NCI-H69 (cell line): ENCODE measurements at places on chromosomes 4 and X.
A peak's percentile ranks its signal among the peaks of the same experiment; 100 is the strongest.

DNA sequence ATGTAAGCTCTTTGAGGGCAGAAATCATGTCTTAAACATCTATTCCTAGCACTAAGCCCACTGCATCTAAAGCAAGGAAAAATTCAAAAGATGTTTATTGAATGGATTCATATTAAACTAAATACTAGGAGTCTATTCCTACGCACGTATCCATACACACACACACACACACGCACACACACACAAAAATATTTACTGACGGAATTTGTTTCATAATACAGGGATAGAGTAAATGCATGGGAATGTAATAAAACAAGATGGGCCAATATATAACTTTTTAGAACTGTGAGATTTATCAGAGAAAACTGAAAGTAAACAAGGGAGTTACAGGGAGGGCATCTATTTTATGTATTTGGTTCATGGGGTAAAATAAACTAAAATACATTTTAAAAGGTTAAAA is 57.6 kb downstream of the WDFY3 start:
- DNase-seq, result no peak

- peak; percentile 68 for DNase-seq
Measured at GRCh38 chrX:119236623-119237561, 807 bp downstream of the PGRMC1 start.

- DNase-seq, result peak; percentile 47
Measured at GRCh38 chr4:127732623-127733328, 2.6 kb downstream of the SLC25A31 start.

GRCh38 chr4:106953036-106953705 is 82.9 kb downstream of the DKK2 start:
- peak; percentile 8 for DNase-seq

DNA sequence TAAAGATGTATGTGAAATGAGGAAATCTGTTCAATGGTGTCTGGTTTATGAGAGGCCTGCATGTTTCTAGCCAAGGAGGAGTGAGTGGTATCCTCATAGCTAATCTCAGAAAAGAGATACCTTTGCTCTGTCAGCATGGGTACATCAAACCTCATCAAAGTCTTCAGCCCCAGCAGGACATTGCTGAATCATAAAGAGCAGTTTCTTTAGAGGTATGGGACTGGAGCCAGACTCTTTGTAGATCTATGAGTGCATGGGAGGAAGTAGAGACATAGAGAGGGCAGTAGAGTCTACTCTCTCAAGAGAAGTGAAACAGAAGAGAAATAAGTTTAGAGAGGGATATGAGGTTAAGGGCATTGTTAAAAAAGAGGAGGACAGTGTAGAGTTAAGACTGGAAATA is 1950.9 kb downstream of the ARAP2 start:
- peak; percentile 38 for DNase-seq

DNA sequence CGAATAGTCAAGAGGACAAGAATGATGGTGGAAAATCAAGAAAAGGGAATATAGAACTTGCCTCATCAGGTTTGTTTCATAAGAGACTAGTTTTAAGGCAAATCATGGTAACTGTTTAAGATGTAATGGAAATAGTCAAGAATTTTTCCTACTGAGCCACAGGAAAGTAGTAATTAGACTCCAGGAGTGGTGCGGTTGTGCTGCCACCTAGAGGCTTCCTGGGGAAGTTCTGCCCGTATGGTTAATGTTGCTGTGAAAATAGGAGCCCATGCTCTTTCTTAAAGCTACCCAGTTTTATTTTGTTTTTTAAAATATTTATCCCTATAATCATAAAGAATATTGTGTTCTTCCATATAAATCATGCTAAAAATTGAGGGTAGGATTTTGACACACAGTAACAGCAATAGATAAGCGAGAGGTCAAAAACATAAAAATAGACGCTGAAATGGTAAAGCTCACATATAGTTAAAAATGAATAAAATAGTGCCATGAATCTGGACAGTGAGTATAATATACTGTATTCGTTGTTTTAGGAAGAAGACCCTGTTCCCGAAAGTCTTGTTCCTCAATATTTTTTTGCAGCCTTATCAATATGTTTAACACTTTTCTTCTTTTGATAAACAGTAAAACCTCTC is 87.0 kb downstream of the PHOX2B start:
- DNase-seq, result peak; percentile 21

DNA sequence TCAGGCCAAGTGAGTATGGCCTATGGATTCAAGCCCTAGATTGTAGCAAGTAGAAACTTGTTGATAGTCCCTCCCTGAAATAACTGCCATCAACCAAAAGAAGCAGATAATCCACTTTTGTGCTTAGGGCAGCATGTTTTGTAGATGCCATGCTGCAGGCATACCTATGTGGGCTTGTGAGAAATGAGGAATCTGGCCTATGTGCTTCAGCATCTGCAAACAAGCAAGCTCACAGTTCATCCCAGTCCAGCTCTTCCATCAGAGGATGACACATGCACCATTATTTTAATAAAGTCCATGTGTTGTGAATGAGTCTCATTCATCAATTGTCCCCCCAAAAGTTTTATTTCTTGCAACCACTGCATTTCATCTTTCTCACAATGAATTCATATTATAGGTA is 421.9 kb upstream of the DIPK2B start:
- no peak for DNase-seq

DNA sequence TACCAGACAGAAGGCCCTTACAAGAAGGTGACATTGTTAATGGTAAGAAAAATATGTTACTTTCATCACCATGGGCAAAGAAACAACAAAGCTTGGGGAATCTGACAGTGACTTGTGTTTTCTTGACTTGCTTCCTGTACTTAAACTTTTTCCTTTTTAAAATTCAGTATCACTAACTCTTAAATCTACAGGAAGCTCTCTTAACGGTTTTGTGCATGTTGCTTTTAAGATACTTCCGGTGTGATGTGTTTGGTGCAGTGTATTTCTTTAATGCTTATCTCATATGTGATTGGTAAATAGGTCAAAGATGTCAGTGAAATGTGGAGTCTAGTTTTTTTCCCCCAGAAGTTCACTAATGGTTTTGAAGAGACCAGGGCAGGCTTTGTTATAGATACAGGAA is 45.2 kb downstream of the ADH5 start:
- DNase-seq, result no peak

DNA sequence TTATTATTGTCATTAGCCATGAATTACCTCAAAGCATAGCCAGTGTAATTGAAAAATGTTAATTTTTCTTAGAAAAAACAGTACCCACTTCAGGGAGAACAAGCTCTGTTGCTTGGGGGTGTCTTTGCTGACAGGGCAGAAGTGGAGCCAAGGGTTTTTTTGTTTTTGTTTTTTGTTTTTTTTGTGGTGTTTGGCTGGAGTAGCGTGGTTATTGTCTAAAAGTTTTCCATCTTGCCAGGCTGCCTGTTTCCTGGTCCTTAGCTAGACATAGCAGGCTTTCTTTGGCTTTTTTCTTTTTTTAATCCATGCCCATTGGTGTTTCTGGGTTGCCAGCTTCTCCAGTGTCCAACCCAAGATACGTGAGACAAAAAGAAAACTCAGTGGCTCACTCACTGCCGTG is 61.5 kb downstream of the CASP3 start:
- DNase-seq, result no peak

GRCh38 chr4:6694177-6694901 is 661 bp downstream of the S100P start:
- DNase-seq, result peak; percentile 16

DNA sequence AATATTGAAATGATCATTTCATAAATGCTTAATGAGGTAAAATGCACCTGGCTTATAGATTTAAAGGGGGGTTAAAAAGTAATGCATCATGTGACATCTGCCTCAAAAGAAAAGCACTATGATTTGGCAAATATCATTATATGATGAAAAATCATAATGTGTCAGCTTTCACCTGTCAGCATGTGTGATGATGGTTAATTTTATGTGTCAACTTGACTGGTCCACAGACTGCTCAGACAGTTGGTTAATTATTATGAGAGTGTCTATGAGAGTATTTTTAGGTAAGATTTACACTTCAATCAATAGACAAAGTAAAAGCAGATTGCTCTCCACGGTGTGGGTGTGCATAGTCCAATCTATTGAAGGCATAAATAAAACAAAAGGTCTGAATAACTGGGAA is 1986.7 kb downstream of the PCDH7 start:
- DNase-seq, result no peak

DNA sequence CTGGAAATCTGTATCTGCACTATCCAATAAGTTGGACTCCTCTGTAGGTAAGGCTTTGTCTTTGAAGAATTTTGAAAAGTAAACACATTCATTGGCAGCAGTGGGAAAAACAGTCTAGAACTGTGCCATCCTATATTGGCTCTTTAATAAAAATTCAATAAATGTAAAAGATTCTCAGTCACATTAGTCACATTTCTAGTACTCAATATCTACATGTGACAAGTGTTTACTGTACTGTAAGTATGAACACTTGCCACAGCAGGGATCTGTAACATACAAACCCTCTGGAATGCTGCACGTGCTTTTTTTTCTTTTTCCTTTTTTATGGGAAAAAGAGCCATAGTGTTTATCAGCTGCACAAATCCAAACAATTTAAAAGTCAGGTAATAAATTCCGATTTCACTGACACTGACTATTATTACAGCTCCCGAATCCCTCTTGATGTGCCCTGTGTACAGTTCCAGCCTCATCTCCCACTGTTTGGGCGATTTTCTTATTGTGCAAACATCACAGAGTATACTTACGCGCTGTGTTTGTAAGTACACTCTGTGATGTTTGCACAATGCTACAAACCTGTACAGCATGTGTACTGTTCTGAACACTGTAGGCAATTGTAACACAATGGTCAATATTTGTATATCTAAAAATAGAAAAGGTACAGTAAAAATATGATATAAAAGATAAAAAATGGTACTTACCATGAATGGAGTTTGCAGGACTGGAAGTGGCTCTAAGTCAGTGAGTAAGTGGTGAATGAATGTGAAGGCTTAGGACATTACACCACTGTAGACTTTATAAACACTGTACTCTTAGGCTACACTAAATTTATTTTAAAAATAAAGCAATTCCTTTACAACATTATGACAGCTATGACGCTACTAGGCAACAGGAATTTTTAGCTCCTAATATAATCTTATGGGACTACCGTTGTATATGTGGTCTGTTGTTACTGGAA is 8.7 kb downstream of the PYURF start:
- DNase-seq, result peak; percentile 48

DNA sequence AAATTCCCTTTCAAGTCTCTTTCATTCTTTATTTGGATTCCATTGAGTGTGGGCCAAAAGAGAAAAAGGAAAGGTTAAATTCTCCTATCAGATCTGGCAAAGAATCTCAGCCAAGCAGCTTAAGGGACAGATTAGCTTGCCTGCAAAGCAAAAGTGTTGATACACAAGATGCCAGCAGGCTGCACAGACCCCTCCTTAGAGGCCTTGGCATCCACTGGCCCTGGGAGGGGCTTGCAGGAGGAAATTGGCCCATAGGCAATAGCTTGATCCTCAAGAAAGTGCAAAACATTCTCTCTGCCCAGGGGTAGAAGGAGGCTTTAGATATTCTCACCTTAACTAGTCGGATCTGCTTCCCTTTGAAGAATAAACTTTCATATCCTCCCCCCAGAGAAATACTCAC is 300.4 kb upstream of the CPEB2 start:
- DNase-seq, result no peak

DNA sequence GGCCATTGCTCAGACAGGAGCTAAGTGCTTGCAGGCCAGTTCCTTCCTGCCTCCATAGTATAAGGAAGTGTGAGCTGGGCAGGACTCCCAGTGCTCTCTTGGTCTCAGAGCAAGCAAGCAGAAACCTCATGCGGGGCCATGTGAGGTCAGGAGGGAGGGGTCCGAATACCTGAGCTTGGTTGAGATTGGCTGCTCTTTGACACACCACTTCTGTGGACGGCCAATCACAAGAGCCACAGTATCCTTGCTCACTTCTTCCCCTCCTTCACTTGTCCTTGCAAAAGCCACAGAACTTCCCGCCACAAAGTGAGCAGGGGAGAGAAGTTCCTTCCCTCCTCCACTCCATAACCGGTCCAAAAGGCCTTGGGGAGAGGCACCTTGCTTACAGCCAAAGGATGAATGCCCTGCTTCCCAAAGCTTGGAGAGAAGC is 56.7 kb downstream of the PRPS1 start:
- no peak for DNase-seq

- no peak for DNase-seq
Measured at GRCh38 chr4:41050116-41050515, 164.2 kb downstream of the APBB2 start.

DNA sequence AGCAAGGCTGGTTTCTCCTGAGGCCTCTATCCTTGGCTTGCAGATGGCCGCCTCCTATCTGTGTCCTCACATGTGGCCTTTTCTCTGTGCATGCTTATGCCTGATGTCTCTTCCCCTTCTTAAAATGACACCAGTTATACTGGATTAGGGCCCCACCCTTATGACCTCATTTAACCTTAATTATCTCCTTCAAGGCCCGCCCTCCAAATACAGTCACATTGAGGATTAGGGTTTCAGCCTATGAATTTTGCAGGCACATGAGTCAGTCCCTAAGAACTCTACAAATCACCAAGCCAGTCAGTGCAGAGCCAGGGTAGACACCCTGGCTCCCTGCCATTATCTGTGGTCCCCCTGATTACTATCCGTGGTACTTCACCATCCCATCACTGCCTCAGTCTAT is 51.6 kb downstream of the MAML3 start:
- peak; percentile 26 for DNase-seq

DNA sequence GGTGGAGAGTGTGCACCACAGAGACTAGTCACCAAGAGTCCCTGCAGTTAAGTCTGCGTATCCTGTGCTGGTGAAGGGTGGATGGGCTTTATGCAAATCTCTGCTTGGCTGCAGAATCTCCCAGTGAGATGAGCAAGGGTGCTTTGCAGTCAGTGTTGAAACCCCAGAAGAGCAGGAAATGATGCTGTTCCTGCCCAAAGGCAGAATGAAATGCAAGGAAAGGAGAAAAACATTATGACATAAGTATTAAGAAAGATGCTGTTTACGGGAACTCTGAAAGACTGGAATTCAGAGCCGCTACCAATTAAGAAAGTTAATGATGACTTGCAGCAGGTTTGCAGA is 25.4 kb upstream of the ACSL1 start:
- no peak for DNase-seq

- DNase-seq, result no peak
Measured at GRCh38 chrX:67893931-67894330, 350.1 kb downstream of the AR start.

GRCh38 chrX:100928660-100929613 is at the start of gene XKRX:
Gene XKRX (minus strand): TSS chrX:100928917. CDS start chrX:100928304, 613 bp downstream.
- DNase-seq, result peak; percentile 84

DNA sequence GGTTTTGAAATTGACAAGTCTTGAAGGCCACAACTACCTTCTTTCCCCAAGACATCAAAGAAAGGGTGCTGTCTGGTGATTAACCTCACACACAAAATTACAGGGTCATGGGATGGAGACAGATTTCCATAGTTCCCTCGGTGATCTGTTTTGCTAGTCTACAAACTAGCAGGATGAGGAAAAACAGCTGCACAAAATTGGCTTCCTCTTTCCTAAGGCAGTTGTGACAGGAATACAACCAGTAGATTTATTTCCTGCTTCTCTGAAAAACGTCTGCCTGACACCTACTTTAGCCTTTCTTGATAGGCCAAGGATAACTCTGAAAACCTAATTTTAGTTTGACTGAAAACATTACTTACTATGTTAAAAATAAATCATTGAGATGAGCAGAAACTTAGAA is 39.6 kb downstream of the DKK2 start:
- DNase-seq, result no peak
